ENCODE measurements at places on chromosomes 12 and 14.

GRCh38 chr14:55589171-55589570 is 9.2 kb downstream of the KTN1 start:
- no peak overlapping the region for H3K27ac ChIP-seq
- H3K4me3 ChIP-seq: no peak overlapping the region
- peaks cover 22% of the 10 kb centered on the region for H3K4me1 ChIP-seq
- DNase-seq: no peak
- H3K36me3 ChIP-seq: no peaks in the 10 kb centered on the region

GRCh38 chr12:356276-356988 is 32.7 kb downstream of the KDM5A start:
- DNase-seq: no peak
- no peaks in the 10 kb centered on the region for H3K27me3 ChIP-seq
- no peak overlapping the region for H3K27ac ChIP-seq
- H3K4me3 ChIP-seq: no peak overlapping the region

DNA sequence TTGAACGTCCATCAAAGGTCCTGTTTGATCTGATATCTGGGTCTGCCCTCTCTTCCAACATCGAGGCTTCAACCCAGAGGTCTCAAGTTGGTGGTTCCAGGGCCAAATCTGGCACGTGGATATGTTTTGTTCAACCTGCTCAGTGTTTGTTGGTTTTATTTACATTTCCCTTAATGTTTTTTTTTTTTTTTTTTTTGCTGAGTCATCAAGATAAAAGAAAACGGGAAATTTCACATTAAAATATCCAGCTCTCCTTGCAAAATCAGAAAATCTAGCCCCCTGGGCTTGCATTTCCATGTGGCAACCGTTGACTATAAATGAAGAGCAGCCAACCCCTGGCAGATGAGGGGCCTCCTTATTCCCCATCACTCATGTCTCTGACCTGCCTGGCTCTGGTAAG is 765.6 kb upstream of the TBX3 start:
- H3K27ac ChIP-seq: no peak overlapping the region
- no peaks in the 10 kb centered on the region for H3K27me3 ChIP-seq
- H3K36me3 ChIP-seq: no peaks in the 10 kb centered on the region
- H3K4me3 ChIP-seq: no peak overlapping the region
- H3K4me1 ChIP-seq: peaks cover 24% of the 10 kb centered on the region

- no peak overlapping the region for H3K27ac ChIP-seq
- no peaks in the 10 kb centered on the region for H3K4me1 ChIP-seq
- H3K4me3 ChIP-seq: no peak overlapping the region
- no peaks in the 10 kb centered on the region for H3K36me3 ChIP-seq
- no peaks in the 10 kb centered on the region for H3K27me3 ChIP-seq
These were observed 371.5 kb downstream of the ALG10 start for GRCh38 chr12:34393821-34394150.

- no peak overlapping the region for H3K27ac ChIP-seq
- H3K4me1 ChIP-seq: no peaks in the 10 kb centered on the region
- no peaks in the 10 kb centered on the region for H3K36me3 ChIP-seq
- DNase-seq: no peak
- H3K4me3 ChIP-seq: no peak overlapping the region
- no peaks in the 10 kb centered on the region for H3K27me3 ChIP-seq
These were observed 229.4 kb downstream of the BCL11B start for GRCh38 chr14:99042381-99043266.

GRCh38 chr12:48970702-48971334 is 717 bp downstream of the WNT10B start:
- peaks cover 65% of the 10 kb centered on the region for H3K27me3 ChIP-seq
- H3K4me1 ChIP-seq: peaks cover 24% of the 10 kb centered on the region
- no peak overlapping the region for H3K4me3 ChIP-seq
- no peak overlapping the region for H3K27ac ChIP-seq
- DNase-seq: no peak

GRCh38 chr14:87873741-87874140 is 119.2 kb downstream of the GALC start:
- no peaks in the 10 kb centered on the region for H3K36me3 ChIP-seq
- no peaks in the 10 kb centered on the region for H3K27me3 ChIP-seq
- H3K4me1 ChIP-seq: peaks cover 3% of the 10 kb centered on the region
- H3K27ac ChIP-seq: no peak overlapping the region
- no peak for DNase-seq

DNA sequence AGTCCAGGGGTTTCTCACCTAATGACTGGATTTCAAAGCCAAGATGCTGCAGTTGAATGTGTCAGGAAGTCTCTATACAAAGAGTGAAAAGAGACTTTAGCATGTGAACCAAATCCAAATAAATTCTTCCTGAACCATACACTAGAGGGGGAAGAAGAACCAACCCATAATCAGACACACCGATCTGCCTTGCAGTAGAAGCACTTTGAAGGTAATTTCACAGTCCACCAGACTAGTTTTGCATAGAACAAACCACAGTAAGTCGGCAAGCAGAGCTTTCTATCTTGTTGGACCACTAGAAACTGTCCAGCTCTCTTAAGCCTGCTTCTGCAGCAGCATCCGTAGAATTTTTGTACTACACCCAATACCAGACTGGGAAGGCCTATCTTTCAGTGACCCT is 39.3 kb downstream of the FIGNL2 start:
- no peak overlapping the region for H3K27ac ChIP-seq
- H3K27me3 ChIP-seq: no peaks in the 10 kb centered on the region
- no peak for DNase-seq
- H3K36me3 ChIP-seq: no peaks in the 10 kb centered on the region
- H3K4me1 ChIP-seq: no peaks in the 10 kb centered on the region

DNA sequence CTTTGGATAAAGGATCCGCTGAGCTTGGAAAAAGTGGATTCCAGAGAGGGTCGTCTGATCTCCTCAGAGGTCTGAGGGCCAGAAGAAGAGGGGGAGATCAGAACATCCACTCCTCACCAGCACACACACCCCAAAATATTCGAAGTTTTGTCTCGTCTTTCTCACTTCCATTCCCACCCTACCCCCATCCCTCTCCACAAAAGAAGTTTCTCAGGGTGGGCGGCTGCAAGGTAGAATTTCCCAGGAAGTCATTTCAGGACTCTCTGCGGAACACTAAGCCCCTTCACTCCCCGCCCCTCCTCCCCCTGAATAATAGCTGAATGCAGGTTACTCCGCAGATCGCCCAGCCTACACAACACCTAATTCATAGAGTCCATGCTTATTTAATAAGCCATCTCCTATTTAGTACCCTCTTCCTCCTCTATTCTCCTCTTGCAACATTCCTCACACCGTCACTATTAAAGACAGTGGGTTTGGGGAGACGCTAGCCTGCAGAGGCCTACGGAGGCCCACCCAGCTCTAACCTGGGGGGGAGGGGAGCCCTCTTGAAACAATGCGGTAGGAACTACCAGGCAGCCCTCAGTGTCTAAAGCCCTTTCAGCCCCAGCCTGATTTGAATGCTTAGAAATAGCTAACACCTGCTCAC is 649 bp upstream of the SALL2 start:
- DNase-seq: peak; percentile 18
- H3K4me1 ChIP-seq: peaks cover 7% of the 10 kb centered on the region
- H3K27ac ChIP-seq: peak overlapping the region; percentile 52
- no peaks in the 10 kb centered on the region for H3K27me3 ChIP-seq
- peak overlapping the region; percentile 95 for H3K4me3 ChIP-seq
- H3K36me3 ChIP-seq: no peaks in the 10 kb centered on the region

DNA sequence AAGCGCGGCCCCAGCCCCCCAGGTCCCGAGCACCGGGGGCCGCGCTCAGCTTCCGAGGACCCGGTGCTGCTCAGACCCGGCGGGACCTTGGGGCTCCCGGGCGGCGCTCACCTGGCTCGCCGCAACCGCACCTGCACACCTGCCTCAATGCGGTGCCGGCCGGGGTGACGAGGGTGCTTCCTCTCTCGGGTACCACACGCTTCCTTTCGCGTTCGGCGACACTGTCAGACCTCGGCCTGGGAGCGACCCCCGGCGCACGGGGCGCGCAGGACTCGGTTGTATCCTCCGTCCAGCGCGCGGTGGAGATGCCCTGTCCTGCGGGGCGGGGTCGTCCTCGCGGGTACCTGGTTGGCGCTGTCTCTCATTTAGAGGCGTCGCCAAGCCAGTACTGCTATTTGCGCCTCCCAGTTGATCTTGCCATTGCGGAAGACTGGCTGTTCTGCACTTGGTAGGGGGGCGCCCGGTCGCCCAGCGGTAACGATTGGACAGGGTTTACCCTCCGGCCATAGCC is 718 bp downstream of the PACS2 start:
- peak; percentile 66 for DNase-seq
- H3K4me3 ChIP-seq: peak overlapping the region; percentile 31
- no peaks in the 10 kb centered on the region for H3K36me3 ChIP-seq
- H3K4me1 ChIP-seq: peaks cover 24% of the 10 kb centered on the region
- H3K27me3 ChIP-seq: no peaks in the 10 kb centered on the region

GRCh38 chr14:67357969-67358354 is 1.6 kb downstream of the ATP6V1D start:
- no peaks in the 10 kb centered on the region for H3K27me3 ChIP-seq
- H3K4me1 ChIP-seq: peaks cover 30% of the 10 kb centered on the region
- H3K27ac ChIP-seq: peak overlapping the region; percentile 90
- peak overlapping the region; percentile 40 for H3K4me3 ChIP-seq
- H3K36me3 ChIP-seq: no peaks in the 10 kb centered on the region

DNA sequence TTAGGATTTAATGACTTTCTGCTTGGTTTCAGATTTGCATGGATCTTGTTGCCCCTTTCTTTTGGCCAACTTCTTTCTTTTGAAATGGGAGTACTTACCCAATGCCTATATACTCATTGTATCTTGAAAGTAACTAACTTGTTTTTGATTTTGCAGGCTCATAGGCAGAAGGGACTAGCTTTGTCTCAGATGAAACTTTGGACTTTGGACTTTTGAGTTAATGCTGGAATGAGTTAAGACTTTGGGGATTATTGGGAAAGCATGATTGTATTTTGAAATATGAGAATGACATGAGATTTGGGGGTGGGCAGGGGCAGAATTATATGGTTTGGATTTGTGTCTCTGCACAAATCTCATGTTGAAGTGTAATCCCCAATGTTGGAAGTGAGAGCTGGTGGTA is 657.1 kb downstream of the TMTC2 start:
- no peak overlapping the region for H3K27ac ChIP-seq
- peaks cover 4% of the 10 kb centered on the region for H3K4me1 ChIP-seq
- H3K27me3 ChIP-seq: no peaks in the 10 kb centered on the region
- no peak for DNase-seq

DNA sequence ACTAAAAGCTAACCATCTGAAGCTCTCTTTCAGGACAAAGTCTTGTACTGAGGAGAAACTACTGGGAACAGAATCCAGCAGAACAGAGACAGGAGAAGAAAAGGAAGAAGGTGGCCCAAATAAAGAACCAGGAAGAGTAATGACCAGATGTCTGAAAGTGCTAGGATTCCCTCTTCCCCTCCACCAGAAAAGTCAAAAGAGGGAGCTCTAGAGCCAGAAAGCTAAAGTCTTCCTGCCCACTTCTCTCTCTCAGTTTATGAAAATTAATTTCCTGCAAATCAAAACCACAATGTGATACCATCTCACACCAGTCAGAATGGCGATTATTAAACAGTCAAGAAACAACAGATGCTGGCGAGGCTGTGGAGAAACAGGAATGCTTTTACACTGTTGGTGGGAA is 47.2 kb downstream of the SPPL3 start:
- DNase-seq: no peak
- no peak overlapping the region for H3K27ac ChIP-seq
- no peaks in the 10 kb centered on the region for H3K4me1 ChIP-seq
- H3K27me3 ChIP-seq: no peaks in the 10 kb centered on the region
- no peaks in the 10 kb centered on the region for H3K36me3 ChIP-seq
- H3K4me3 ChIP-seq: no peak overlapping the region

DNA sequence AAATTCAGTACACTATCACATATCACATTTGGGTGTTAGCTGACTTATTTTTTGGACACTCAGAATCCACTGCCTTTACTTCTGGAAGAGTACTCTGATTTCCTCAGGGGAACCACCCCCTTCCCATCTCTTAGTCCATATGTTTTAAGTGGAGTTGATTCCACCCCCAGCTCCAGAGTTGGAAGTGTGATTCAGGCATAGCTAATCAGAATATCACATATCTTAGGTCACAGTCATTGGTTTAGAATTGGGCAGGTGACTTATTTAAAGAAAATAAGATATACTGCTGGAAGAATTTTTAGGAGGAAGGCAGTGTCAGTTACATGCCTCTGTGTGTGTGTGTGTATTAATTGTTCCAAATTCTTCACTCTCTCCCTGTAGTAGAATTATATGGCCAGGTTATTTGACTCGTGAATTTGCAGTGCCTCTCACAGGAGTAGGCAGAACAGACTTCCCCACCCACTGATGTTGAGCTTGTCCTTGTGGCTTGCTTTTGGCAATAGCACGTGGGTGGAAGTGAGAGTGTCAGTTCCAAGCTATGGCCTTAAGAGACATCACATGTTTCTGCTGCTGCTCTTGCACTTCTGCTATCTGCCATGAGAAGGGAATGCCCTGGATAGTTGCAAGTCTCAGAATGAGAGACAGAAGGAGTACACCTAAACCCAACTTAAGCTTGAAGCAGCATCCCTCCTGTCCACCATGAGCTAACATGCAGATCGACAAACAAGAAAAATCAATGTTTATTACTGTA is 6.4 kb upstream of the GAS2L3 start:
- H3K27ac ChIP-seq: no peak overlapping the region

- no peaks in the 10 kb centered on the region for H3K27me3 ChIP-seq
- H3K4me3 ChIP-seq: no peak overlapping the region
- H3K27ac ChIP-seq: peak overlapping the region; percentile 62
- H3K4me1 ChIP-seq: peaks cover 26% of the 10 kb centered on the region
These were observed 56.4 kb upstream of the RNU6-8 start for GRCh38 chr14:32259368-32260013.

GRCh38 chr14:101177301-101177971 is 273.9 kb upstream of the RTL1 start:
- no peaks in the 10 kb centered on the region for H3K36me3 ChIP-seq
- no peaks in the 10 kb centered on the region for H3K27me3 ChIP-seq
- no peak for DNase-seq
- peaks cover 13% of the 10 kb centered on the region for H3K4me1 ChIP-seq
- peak overlapping the region; percentile 34 for H3K27ac ChIP-seq
- no peak overlapping the region for H3K4me3 ChIP-seq

DNA sequence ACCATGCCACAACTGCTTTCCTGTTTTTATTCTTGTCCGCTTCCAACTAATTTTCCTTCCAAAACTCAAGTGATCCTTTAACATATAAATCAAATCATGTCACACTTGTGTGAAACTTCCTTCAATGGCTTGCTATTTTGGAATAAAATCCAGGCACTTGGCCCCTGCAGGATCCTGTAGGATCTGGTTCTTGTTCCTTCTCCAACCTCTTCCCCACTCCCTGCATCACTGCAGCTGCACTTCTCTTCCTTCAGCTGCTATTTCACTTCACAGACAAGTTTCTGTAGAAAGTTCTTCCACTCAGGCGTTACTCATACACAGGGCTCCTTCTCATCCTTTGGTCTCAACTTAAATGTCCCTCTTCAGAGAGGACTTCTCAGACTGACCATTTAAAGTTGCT is 239.7 kb upstream of the BTG1 start:
- H3K36me3 ChIP-seq: no peaks in the 10 kb centered on the region
- no peak overlapping the region for H3K4me3 ChIP-seq

- no peak overlapping the region for H3K4me3 ChIP-seq
- H3K27ac ChIP-seq: no peak overlapping the region
- DNase-seq: peak; percentile 15
- no peaks in the 10 kb centered on the region for H3K36me3 ChIP-seq
These were observed 22.9 kb upstream of the AKAP5 start for GRCh38 chr14:64442300-64442988.

- H3K4me1 ChIP-seq: no peaks in the 10 kb centered on the region
- H3K27me3 ChIP-seq: no peaks in the 10 kb centered on the region
- H3K4me3 ChIP-seq: no peak overlapping the region
- no peaks in the 10 kb centered on the region for H3K36me3 ChIP-seq
- H3K27ac ChIP-seq: no peak overlapping the region
- no peak for DNase-seq
These were observed 88.8 kb downstream of the SINHCAF start for GRCh38 chr12:31236998-31237637.

Data from hepatocyte (in vitro differentiated cells).